ENCODE measurements at places on chromosomes 1 and 21.

DNA sequence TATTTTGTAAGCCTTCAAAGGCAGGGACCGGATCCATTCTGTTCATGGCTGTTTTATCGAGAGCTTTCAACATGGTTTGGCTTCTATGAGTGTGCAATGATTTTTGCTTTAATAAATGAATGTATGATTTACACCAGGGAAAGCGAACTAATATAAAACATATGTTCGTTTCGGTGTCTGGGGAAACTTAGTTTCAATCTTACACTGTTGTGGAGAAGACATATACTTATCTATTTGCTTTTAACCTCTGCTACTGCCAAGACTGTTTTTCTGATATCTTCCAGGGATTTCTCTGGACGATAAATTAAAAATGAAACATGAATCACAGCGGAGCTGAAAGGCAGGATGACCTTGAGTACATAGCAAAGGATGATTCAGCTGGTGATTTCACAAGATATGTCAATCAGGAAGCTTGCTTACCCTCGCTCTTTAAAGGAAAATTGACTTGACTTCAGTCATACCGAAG is 14.7 kb upstream of the CYYR1 start:
- DNase-seq, result no peak

- DNase-seq, result no peak
Measured at GRCh38 chr1:84412316-84412942, 14.1 kb downstream of the DNASE2B start.

GRCh38 chr1:27592931-27593677 is 10.8 kb downstream of the AHDC1 start:
- DNase-seq, result no peak

GRCh38 chr1:94607398-94607797 is 65.8 kb upstream of the F3 start:
- DNase-seq, result no peak

GRCh38 chr1:11044086-11044848 is 2.8 kb downstream of the MASP2 start:
- no peak for DNase-seq

- DNase-seq, result no peak
Measured at GRCh38 chr21:26888931-26889330, 43.7 kb upstream of the ADAMTS1 start.

DNA sequence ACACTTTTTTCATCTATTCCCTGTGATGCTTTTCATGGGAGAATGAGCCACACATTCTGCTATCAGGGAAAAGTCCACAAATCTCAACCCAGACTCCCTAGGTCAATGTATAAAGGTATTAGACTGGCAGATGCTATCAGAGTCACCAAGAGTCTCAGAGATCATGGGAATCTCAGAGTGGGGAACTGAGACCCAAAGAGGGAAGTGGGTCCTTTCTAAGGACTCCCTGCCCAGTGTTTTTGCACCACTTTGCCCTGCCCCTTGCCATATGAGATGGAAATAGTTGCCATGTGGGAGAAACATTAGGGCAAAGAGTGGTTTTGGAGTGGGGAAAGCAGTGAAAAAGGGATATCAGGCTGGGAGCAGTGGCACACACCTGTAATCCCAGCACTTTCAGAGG is 19.1 kb upstream of the AZIN2 start:
- DNase-seq, result no peak

- no peak for DNase-seq
Measured at GRCh38 chr21:19810779-19811178, 1187.4 kb upstream of the NCAM2 start.

- no peak for DNase-seq
Measured at GRCh38 chr1:205744403-205744802, 5.6 kb downstream of the NUCKS1 start.

DNA sequence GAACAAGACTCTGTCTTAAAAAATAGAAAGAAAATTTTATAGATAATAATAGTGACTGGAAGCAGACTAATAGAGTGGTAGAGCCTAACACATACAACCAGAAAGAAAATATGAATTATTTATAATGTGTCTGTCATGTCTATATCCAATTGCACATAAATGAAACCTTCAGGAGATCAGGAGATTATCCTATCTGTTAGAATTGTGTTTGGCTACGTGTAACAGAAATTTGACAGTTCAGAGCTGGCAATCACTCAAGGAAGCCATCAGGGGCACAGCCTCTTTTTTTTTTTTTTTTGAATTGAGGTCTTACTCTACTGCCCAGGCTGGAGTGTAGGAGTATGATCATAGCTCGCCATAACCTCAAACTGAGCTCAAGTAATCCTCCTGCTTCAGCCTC is 157.2 kb downstream of the TGFB2 start:
- no peak for DNase-seq

GRCh38 chr1:189351960-189352359 is 1125.7 kb downstream of the BRINP3 start:
- DNase-seq, result no peak

DNA sequence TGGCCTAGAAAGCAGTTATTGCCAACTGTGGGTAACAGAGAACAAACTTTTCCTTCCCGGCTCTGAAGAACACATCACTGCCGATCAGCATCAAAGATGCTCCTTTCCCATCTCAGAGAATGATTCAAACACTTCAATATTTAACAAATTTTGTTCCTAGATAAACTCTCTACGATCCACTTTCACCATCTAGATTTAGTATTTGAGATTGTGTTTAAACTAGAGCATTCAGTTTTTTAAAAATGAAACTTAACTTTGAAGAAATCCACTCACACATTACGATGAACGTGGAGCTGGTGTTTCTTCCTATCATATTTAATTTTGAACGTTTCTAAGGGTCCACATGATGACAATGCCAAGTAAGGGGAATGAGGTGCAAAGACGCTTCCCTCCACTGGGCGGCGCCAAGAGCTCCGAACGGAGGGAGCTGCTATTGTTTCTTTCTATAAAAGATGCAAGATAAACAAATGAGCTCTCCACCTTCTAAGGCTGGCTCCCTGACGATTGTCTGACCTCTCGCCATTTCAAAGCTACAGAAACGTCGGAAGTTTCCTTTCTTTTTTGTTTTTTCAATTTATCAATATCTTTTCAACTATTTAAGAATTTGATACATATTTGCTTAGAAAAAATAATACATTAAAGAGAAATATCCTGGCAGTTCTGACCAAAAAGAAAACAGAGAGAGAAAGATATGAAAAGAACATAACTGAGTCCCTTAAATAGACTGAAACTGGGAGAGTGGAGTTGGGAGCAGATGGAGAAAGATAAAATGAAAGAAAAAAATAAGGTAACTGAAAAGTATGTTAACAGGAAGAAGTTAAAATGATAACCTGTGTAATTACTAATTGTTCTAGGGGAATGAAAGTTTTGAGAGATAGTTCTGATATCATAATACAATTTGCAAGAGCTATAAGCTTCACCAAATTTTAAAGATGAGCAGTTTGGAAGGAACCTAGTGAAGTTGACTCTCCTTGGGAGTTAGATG is 4.4 kb upstream of the BARHL2 start:
- DNase-seq, result no peak

- no peak for DNase-seq
Measured at GRCh38 chr1:1760345-1760650, 18.0 kb downstream of the NADK start.

- no peak for DNase-seq
Measured at GRCh38 chr1:170978371-170978910, 43.1 kb downstream of the MROH9 start.

DNA sequence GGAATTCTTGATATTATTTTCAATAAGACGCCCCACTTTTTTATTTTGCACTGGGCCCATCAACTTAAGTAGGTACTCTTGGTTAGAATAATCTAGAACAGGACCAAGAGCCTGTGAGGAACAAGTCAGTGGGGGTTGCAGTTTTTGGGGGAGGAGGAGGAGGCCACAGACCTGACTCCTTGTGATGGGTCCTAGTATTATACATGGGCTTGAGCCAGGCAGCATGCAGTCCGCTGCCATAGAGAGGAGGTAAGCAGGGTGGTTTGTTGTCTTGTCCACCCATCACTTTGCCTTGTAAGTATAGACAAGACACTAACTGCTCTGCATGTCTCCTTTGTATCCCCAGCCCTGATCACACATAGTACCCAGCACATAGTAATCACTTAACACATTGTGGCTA is 24.5 kb downstream of the ROR1 start:
- DNase-seq, result no peak

DNA sequence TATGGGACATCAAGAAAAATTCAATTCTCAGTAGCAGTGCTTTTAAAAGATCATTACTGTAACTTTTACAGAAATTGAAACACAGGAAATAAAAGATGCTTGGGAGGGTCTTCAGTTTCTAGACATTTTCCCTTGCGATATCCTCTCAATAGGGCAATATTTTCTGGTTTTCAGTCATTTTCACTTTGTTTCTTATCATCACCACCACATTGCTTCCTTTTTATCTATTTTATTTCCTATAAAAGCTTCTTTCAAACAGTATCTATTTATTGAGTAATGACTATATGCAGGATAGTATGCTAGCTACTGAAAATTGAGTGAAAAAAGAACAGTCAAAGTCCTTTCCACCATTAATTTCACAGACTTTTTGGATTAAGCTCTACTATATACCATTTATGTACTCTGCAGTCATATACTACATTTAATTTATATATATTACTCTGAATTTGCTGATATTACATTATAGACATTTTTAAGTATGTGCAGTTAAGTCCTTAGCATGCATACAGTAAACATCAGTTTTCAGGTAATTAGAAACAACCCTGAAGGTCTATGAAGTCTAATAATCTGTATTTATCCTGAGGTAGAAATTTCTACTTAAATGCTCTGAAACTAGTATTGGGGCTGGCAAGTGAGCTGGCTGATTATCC is 18.7 kb downstream of the TRMT1L start:
- DNase-seq, result no peak

DNA sequence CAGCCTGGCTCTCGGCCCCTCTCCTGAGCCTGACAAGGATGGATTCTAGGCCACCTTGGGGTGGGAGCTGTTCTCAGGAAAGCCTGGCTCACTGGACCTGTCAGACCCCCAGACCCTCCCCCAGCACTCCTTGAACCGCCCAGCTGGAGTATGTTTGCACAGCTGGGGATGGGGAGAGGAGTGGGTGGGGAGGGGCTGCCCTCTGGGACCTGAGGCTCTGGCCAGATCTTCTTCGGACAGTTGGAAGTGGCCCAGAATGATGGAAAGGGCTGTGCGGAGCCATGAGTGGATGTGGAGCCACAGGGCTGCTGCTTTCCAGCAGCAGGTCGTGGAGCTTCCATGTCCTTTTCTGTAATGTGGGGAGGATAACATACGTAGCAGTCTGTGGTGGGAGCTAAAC is 43.0 kb upstream of the TRABD2B start:
- no peak for DNase-seq

DNA sequence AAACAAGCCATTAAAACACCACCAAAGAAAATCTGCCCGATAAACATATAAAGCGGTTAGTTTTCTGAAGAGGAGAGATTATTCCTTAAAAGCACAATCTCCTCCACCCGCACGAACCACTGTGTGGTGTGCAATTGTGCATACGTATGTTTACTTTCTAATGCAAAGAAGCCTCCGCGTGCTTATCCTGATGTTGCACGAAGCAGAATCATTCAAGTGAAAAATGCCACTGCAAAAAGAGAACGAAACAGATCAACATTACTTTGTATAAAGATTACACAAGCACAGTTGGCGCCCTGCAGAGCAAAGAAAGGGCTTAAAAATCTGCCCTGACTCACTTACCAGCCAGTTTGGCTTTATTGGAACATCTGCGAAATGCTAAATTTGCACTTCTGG is 166.8 kb downstream of the ZNF281 start:
- DNase-seq, result no peak

DNA sequence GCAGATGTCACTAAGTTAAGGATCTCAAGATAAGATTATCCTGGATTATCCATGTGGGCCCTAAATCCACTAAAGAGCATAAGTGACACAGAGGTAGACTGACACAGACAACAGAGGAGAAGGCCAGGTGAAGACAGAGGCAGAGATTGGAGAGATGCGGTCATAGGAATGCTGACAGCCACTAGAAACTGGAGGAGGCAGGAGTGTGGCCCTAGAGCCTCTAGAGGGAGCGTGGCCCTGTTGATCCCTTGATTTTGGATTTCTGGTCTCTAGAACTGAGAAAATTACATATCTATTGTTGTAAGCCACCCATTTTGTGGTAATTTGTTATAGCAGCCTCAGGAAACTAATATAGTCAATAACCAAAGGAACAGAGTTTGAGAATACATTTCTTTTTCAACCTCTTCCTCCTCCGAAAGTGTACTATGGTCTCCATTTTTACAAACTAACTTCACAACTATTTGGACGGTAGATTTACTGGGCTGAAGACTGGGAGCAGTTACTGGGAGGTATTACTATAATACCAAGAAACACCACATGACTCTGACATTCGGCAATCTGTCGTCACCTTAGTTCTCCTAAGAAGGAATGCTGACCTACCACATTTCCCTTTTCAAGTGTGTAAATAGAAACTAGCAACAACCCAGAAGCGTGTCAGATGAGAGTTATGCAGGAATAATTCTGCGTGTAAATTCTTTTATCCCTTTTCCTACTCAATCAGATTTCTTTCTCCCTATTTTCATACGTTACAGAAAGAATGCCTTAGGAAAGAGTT is 116.0 kb upstream of the ZNHIT6 start:
- no peak for DNase-seq

GRCh38 chr1:50978144-50978851 is 8.3 kb downstream of the CDKN2C start:
- peak; percentile 18 for DNase-seq

- no peak for DNase-seq
Measured at GRCh38 chr1:210151052-210151672, 81.4 kb upstream of the SERTAD4 start.

DNA sequence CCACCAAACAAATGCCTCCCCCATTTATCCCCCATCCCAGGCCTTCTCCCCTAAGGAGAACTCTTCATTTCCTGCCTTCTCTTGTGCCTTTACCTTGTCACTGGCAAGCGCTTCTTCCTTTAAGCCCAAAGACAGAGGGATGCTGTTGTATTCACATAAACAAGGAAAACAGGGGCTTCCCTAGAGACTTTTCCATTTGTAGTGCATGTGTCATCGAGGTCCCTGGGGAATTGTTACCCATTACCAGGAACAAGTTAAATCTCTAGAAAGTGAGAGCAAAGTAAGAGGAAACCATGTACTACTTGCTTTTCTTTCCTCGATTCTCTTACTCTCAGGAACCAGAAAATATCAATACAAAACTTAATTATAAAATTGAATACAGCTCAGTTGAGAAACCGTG is 114.4 kb upstream of the DPT start:
- no peak for DNase-seq

- no peak for DNase-seq
Measured at GRCh38 chr1:46721204-46721603, 2.3 kb upstream of the EFCAB14 start.

- no peak for DNase-seq
Measured at GRCh38 chr21:42607102-42607501, 46.3 kb upstream of the PDE9A start.

DNA sequence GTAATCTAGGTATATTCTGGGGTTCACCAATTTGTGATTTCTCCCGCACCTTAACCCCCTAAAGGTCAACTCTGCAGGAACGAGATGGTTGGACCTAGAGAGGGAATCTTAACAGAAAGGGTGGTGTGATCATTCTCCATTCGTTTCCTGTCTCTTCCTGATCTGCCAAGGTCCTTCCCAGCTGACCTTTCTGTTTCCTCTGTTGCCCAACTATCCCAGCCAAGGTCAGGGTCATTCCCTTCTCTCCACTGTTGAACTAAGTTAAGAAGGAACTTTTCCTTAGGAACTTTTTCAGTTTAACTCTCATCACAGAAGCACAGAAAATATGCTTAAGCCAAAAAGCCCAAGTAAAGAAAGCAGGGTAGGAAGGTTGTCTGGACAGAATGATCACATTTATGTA is 49.3 kb downstream of the KAZN start:
- DNase-seq, result no peak

GRCh38 chr1:29256394-29256793 is 20.1 kb downstream of the PTPRU start:
- DNase-seq, result no peak
